ENCODE measurements at places on chromosomes 16 and 17.

DNA sequence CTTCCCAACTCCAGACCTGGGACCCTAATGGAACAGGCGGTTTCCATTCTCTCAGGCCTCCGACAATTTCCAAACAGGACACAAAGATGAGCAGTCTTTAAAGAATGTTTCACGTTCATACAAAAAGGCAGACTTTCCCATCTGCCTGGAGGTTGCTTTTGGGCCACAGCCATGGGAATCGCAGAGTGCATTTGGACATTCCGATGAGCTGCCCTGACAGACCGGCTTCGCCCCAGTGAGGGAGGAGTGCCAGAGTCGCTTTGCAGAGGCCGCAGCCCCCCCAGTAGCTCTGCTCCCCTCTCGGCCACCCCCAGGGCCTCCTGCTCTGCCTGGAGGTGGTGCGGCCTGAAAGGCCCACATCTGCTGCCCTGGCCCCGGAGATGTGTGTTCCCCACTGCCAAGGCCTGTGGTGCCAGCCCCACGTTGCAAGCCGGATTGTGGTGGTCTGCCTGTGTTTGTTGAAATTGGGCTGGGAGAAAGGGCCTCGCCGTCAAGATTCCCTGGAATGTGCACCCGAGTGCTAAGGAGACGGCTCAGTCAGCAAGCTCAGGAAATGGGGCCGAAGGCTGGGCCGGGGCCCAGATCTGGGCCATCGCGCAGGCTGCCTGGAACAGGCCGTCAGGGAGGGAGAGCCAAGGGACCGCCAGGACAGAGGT, 89.8 kb downstream of the C16orf95 start:
- no peak for DNase-seq

DNA sequence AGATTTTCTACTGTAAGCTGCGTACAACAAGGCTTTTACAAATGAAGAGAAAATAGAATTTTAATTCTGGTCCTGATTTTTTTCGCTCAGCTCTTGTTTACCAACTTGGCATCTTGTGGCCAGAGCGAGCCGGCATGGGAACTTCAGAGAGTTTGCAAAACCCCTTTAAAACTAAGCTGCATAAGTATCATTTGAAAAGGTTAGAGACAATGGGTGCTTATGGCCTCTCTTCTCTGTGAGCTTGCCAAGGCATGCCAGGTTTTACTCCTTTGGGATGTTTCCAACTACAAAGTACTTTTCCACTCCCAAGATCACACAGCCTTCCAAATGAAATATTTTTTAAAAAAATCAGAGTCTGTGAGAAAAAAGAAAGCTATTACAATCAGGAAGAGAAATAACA, 62.4 kb upstream of the FA2H start:
- no peak for DNase-seq

- no peak for DNase-seq
Measured at GRCh38 chr17:62581764-62582163, 45.7 kb upstream of the MRC2 start.

GRCh38 chr17:1482680-1483079, 9.8 kb downstream of the MYO1C start:
- no peak for DNase-seq

DNA sequence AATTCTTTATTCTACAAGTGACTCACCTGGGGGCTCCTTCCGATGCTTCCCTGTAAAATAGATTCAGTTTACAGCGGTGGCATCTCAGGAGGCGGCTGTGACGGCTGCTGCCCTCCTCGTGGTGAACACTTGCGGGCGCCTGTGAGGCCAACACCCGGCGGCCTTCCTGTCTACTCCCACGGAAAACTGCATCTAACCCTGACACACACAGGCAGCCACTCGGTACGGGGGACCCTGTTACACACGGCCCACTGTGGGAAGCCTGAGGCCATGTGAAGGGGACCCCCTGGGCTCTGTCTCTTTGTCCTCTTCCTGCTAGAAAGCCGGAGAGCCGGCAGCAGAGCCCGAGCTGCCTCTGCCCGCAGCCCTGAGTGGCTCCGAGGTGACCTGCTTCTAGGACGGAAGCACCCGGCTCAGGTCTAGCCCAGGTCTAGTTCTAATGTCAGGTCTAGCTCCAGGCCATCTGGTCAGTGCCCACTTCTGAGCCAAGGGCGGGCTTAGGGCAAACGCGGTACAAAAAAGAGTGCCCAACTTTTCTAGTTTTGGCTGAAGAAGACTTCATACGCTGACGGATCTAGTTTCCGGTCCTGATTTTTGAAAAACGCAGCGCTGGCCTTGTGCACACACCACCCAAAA, 159.4 kb downstream of the ENGASE start:
- DNase-seq, result no peak

- no peak for DNase-seq
Measured at GRCh38 chr17:82060001-82060380, 5.6 kb downstream of the DUS1L start.

GRCh38 chr17:3885970-3886369, 6.9 kb downstream of the CAMKK1 start:
- DNase-seq, result no peak

DNA sequence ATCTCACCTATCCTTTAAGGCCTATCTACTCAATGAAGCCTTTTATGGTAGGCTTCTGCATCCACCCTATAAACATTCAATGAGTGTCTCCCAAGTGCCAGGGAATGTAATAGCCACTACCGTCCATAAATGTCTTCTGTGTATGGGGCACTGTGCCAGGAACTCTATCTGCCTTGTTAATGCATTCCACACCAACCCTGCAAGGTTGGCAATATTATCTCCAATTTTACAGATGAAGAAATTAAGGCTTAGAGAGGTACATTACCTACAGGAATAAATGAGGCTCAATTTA, 20.0 kb downstream of the MAP3K14 start:
- no peak for DNase-seq

DNA sequence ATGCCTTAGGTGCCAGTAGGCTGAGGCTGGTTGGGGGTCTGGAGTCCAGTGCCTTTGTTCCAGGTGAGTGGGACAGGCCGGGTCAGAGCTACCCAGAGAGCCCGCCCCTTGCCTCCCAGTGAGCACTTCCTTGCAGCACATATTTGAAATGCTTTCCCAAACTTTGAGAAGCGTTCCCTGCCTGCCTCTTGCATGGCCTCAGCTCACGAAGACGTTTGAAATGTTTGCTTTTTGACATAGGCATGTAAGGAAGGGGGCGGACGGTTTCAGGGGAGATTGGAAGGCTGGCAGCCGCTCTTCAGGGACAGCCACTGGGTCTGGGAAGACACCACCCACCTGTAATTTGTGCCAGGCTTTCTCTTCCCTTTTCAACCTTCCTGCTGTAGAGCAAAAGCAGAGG, 5.1 kb upstream of the FOXL1 start:
- DNase-seq, result no peak

GRCh38 chr16:87603684-87604633, 1.7 kb downstream of the JPH3 start:
- no peak for DNase-seq

DNA sequence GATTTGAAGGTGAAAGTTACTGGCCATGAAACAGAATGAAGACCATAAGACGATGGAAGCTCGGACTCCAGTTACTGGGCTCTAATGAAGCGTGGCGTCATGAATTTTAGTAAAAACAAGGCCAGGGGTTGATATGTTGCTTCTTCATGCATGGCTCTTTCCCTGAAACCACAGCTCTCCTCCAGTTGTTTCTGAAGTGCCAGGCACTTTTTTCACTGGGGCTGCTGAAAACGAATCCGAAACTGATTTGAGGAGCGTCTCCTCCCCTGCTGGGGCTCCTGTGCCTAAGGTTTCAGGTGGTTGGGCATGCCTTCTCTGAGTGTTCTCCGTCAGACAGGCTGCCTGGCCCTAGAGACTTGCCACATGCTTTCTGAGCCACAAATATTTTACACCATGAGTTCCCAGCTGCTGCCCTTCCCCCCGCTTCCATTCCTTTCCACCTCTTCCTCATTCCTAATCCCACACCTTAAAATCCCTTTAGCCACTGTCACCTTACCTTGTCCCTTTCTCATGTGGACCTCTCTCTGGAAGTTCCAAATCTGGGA, 3.7 kb upstream of the MYL4 start:
- DNase-seq, result no peak

DNA sequence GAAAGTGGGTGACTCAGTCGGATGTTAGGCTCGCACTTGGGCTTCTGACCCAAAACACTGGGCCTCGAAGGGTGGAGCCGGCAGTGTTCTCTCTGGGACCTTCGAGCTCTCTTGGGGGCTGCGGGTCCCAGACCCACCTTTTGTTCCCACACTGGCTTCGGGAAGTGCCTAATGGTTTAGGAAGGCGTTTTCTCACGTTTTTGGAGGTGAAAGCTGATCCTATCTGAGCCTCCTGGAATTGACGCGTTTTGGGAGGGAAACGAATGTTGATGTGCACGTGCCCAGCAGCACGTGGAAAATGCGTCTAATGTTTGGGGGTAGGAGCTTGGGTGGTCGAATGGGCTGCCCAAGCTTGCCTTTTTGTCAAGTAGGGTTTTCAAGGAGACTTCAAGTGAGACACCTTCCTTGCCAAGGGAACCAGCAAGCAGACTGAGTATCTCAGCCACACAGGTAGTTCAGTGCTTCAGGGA, 666 bp downstream of the HGS start:
- DNase-seq, result no peak

GRCh38 chr17:16950488-16950887, 21.4 kb downstream of the TNFRSF13B start:
- DNase-seq, result no peak

DNA sequence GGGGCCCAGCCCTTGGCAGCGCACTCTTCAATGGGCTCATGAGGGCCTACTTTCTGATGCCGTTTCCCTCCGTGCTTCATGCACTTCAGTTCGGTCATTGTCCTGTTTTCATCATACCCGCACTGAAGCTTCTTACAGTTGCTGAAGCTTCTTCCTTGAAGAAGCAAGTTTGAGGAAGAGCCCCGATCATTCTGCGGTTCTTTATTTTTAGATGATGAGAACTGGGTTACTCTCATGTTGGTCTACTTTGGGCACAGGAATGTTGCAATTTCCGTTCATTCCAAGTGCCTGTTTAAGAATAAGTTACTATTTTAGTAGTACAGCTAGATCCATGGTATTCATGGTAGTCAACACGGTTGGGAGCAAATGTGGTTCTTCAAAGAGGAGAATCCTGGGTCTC, 587.7 kb upstream of the HSBP1 start:
- no peak for DNase-seq

DNA sequence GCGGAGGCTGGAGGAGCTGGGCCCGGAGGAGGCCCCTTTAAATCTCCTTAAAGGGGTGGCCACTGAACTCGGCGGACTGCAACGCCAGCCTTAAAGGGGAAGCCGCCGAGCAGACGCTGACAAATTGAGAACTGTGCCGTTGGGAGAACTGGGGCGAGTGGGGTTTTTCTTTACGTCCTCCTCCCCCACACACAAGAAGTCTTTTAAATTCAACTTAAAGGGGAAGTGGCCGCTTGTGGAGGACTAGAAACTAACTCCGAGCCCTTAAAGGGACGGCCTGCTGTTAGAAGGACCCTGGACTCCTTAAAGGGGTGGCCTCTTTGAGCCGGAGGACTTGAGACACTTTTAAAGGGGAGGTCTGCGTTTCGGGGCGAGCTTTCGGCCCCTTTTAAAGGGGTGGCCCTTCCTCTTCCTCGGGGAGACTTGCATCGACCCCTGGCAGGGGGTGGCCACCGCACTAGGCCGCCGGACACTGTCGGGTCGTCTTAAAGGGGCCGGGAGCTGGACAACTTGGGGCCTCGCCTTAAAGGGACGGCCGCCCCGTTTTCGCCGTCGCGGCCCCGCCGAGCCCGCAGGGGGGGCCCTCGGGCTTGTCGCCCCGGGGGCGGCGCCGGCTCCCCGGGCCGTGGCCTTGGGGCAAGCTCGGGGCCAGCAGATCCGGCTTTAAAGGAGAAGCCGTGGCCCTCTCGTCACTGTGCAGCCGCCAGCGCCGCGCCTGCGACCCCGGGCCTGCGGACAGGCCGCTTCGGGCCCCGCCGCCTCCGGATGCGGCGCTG, 688 bp downstream of the FBRS start:
- DNase-seq, result peak; percentile 94

DNA sequence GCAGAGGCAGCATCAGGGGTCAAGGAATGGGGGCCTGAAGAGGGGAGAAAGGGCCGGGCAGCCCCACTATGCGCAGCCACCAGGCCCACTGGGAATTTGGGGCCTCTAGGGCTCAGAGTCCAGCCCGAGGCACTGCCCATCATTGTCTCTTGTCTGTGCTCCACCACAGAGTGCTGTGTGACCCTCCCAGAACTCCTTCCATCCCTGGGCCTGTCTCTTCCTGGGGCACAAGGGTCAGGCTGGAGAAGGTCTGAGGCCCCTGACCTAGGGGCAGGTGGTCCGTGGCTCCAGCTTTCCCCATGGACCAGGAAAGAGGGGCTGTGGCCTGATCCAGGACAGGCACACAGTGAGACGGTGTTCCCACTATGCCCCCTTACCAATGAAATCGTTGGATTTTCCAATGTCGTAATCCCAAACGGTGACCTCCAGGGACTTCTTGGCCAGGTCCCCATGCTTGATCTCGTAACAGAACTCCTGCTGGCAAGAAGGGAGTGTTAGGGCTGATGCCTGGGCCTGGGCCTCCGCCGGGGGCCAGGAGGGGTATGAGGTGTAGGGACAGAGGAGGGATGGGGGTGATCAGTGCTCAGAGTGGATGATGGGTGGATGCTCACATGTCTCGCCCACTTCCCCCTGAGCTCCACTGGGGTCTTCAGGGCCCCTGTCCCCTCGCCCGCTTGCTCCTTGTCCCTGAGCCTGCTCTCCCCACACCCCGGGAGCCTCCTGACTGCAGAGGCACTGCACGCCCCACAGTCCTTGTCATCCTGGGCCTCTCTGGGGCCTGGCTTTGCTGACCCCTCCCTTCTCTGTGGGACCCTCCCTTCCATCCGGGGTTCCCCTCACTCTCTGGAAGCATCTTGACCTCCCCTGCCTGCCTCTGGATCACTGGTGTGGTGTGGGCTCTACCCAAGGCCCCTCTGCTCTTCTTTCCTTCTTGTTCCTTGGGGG, 10.7 kb downstream of the SCGB1C2 start:
- DNase-seq, result no peak

All from DMS 273 treated with DMSO at 0.1 percent for 48 hours (cell line).